ENCODE measurements at places on chromosomes 5 and 9.
A peak's percentile ranks its signal among the peaks of the same experiment; 100 is the strongest.

DNA sequence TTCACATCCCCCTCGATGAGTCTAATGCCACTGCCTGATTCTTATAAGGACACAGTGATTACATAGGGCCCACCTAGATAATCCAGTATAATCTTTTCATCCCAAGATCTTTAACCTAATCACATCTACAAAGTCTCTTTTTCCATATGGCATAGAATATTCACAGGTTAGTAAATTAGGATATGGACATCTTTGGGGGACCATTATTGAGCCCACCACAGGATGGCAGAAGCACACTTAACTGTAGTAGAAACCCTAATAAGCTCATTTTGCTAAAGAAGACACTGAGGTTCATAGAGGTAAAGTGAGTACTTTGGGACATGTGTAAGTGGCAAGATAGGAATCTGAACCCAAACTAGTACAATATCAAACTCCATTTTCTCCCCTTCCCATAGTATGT, 38.9 kb downstream of the ASTN2 start:
- DNase-seq, result no peak

GRCh38 chr9:130316430-130316829, 50.9 kb downstream of the HMCN2 start:
- DNase-seq, result no peak

- DNase-seq, result no peak
Measured at GRCh38 chr9:121284733-121285451, 16.9 kb downstream of the GSN start.

GRCh38 chr5:143181173-143181572, 222.3 kb downstream of the NR3C1 start:
- no peak for DNase-seq

GRCh38 chr5:133474851-133475590, 137.3 kb downstream of the FSTL4 start:
- no peak for DNase-seq

GRCh38 chr5:54390015-54390414, 65.5 kb upstream of the HSPB3 start:
- DNase-seq, result no peak

DNA sequence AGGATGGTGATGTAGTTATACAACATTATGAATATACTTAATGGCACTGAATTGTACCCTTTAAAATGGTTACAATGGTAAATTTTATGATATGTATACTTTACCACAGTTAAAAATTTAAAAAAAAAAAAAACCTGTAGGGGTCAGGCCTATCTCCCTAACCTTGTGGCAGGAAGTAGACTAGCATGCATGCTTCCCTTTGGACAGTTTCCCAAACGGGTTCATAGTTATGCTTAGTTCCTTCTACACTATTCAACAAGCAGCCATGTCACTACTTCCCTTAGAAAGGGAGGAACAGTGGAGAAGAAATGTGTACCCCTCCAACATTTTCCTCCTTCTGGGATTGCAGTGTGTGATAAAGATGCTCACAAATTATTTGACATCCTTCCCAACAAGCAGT, 32.5 kb downstream of the IDNK start:
- no peak for DNase-seq

GRCh38 chr5:61576556-61576955, 244.5 kb downstream of the ZSWIM6 start:
- DNase-seq, result no peak

DNA sequence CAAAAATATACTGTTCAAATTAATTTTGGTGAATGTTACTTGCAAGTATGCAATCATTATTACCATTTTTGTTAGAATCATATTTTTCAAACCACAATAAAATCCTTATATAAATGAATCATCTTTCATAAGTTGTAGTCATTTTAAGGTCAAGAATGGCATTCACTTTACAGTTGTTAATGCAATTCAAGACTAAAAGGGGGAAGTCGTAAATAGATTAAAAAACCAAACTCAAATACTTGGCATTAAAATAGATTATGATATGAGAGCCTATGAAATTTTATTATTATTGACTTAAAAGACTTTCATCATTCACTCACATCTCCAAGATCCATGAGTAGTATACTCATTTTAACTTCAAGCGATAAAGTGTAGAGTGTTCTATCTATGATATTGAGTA, 11.6 kb downstream of the CDH9 start:
- DNase-seq, result no peak

DNA sequence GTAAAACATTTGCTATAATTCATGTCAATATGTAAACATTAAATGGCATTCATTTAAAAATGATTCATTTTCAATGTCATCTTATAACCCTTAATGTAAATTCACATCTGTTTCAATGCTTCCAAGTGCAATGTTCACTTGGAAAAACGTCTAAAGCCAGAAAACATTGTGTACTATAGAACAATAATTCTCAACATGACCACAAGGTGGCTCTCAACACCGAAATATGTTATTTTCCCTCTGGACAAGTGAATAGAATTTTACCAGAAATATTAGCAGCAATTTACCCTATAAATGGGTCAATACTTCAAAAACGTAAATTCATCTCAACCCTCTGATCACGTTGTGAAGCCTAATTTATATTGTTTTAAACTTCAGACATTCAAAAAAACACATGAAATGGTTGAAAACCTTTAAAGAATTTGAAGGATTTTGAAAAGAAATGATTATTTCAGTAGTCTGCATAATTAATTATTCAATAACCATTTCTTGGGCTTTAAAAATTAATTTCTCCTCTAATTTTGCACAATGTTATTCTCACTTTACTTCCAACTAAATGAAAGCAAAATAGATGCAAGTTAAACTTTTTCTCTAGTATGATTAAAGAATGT, 11.0 kb downstream of the CDH10 start:
- no peak for DNase-seq

DNA sequence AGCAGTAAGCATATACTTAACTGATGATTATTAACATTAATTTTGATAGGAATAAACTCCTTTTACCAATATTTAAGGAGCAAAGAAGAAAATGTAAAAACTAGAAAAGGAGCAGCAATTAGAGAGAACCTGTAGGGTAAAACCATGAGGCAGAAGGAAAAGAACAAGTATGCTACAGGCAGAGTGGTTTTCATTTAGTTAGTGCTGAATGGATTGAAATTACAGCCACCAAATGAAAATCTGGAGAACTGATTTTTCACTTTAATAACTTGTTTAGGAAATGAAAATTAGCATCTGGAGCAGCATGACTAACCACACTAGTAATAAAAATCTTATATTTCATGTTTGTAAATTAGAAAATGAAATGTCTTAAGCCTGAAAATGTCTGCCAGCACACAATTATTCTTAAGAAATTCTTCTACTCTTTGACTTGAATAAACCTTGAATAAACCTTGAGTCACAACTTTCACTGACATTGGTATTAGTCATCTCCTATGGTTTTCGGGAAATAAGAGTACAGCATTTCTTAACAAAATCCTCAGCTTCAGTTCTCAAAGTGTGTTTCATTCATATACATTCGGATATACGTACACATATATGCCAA, 1504.9 kb upstream of the C9orf72 start:
- no peak for DNase-seq

DNA sequence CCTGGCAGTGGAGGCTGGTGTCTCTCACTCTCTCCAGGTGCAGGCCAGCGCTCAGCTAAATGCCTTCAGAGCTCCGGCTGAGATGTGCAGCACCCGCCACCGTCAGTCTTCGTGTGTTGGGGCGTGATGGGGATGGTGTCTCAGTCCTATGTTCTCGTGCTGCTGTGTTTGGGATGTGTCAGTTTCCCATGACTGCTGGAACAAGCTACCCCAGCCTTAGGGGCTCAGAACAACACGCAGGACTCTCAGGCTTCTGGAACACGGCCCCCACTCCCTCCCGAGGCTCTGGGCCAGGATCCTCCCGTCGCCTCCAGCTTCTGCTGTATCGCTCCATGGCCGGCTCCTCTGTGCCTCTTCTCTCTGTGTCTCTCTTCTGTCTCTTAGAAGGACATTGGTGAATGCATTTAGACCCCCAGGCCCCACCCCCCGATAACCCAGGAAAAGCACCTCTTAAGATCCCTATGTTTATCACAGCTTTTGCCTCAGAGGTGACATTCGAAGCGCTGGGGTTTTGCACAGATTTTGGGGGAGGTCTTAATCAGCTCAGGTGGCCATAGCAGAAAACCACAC, 9.6 kb upstream of the CEP72 start:
- no peak for DNase-seq

DNA sequence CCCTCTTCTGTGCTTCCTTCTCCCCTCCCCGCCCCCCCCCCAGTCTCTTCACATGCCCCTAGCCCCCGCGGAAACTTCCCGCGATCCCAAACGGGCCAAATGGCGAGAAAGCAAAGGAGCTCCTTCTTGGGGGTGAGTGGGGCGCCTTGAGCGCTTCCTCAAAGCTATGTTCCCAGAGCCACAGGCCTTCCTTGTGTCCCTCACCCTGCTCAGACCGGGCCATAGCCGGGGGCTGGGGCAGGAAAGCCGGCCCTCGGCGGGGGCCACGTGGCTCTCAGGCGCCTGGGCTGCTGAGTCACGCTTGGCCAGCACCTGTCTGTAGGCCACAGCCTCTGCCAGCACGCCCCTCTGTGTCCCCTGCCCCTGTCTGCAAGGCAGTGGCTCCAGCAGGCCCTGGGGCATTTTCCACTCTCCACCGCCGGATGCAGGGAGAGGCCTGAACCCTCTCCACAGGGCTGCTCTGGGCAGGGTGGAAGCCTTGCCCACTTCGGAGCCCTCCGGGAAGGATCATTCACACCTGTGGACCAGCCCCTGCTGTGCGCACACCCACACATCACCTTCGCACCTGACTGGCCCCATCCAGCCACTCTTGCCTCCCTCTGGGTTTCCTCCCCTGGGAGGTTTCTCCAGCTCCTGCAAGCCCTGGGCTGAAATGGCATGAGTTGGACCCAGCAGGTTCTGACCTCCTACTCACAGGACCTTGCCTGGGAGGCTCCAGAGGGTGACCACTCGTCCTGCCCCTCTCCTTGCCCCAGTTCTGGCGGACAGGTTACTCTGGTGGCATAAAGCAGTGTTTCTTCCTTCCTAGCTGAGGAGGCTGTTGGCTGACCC, 1.2 kb upstream of the SQSTM1 start:
- peak; percentile 60 for DNase-seq

- no peak for DNase-seq
Measured at GRCh38 chr5:93967923-93968322, 226.5 kb upstream of the POU5F2 start.

DNA sequence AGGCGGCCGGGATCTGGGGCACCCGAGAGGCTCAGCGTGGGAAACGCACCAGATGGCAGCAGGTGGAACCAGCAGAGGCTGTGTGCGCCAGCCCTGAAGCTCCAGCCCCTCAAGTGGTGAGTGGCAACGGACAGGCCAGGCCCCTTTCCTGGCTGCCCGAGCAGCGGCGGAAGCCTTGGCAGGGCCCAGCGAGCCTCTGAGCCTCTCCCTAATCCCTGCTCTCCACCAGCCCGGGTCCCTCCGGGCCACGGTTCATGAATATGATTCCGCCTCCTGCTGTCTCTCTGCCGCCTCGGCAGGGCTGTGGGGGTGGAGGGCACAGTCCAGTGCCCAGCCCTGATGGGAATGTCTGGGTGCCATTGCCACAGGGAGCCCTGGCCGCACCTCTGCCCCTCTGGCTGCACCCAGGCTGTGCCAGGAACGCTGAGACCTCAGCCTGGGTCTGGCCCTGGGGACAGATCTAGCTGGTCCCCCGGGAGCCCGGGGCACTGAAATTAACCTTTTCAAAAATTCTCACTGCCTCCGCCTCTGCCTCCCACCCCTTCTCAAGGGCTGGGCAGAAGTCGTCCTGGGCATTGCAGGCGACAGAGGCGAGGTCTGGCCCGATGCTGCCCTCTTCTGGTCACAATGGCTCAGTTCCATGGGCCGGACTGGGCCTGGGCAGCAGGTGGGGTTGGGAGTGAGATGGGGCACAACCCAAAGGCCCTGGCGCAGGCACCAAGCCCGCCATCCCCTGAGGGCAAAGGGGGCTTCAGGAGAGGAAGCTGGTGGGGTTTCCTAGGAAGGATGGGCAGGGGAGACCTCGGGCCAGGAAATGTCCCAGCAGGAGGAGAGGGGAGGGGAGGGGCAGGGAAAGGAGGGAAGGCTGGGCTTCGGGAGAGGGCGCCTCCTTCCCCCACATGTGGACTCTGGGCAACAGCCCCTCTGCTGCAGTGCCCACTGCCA, 20.3 kb downstream of the CCDC187 start:
- peak; percentile 73 for DNase-seq

- no peak for DNase-seq
Measured at GRCh38 chr9:87803623-87804345, 77.9 kb downstream of the CTSL start.

Measured in CD4-positive, alpha-beta T cell treated with Interleukin-1 beta for 1 hour (primary cell).